IPS DF 19.7 (cell line): ENCODE measurements at places on chromosomes 12 and 14.

DNA sequence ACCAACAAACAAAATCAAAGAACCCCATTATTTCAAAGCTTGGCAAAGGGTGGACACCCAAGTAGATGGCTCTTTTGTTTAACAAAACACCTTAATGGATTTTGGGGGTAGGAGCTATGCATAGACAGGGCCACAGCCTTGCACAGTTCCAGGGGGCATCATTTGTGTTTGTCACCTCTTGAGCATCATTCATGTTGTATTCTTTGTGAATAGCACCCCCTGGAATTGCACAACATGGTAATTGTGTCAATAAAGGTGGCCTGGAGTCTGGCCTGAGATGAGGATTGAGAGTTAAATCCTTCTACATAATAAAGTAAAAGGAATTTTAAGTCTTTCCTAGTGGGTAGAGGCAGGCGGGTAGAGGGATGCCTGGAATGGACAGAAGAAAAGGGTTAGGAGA is 3.3 kb upstream of the FRS2 start:
- no peak for DNase-seq

DNA sequence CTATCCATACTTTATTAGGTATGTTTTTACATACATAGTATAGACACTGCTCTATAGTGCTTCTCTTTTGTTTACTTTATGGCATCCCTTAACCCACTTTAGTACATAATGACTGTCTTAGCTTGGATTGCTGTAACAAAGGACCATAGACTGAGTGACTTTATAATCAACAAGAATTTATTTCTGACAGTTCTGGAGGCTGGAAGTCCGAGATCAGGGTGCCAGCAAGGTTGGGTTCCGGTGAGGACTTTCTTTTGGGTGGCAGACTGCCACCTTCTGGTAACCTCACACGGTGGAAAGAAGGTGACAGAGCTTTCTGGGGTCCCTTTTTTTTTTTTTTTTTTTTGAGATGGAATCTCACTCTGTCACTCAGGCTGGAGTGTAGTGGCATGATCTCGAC is 48.6 kb upstream of the PPM1H start:
- DNase-seq: no peak

- DNase-seq: no peak
These were observed 13.2 kb upstream of the INF2 start for GRCh38 chr14:104676130-104676693.

- DNase-seq: no peak
These were observed 44.3 kb upstream of the CCT2 start for GRCh38 chr12:69540987-69541386.

GRCh38 chr14:34629344-34629656 is 648 bp downstream of the SNX6 start:
- DNase-seq: no peak

- no peak for DNase-seq
These were observed 37.3 kb downstream of the SIX4 start for GRCh38 chr14:60686865-60687264.

GRCh38 chr12:116582610-116583009 is 23.4 kb downstream of the MAP1LC3B2 start:
- no peak for DNase-seq

GRCh38 chr12:22321018-22321605 is 13.4 kb downstream of the ST8SIA1 start:
- no peak for DNase-seq

GRCh38 chr12:91551927-91552326 is 369.3 kb upstream of the DCN start:
- DNase-seq: no peak

DNA sequence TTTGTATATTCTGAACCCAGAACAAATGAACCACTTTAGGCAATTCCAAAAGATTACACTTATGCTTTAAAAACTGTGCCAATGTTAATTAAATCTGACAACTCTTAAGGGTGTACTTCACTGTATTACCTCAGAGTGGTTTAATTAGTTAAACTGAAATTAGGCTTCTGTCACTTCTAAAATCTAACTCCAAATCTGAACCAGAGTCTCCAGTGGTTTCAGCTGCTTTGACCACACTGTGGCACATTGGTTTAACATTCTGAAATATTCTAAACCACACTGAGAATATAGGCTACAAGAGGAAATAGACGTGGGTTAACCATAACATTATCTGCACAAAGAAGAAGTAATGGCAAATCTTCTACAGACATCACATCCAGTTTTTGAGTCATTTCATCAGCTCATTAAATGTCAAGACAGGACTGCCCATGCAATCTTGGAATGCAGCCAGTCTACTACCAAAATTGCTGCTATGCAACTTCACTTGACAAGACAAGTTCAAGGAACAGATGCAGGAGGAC is 94.8 kb downstream of the LRP6 start:
- no peak for DNase-seq

DNA sequence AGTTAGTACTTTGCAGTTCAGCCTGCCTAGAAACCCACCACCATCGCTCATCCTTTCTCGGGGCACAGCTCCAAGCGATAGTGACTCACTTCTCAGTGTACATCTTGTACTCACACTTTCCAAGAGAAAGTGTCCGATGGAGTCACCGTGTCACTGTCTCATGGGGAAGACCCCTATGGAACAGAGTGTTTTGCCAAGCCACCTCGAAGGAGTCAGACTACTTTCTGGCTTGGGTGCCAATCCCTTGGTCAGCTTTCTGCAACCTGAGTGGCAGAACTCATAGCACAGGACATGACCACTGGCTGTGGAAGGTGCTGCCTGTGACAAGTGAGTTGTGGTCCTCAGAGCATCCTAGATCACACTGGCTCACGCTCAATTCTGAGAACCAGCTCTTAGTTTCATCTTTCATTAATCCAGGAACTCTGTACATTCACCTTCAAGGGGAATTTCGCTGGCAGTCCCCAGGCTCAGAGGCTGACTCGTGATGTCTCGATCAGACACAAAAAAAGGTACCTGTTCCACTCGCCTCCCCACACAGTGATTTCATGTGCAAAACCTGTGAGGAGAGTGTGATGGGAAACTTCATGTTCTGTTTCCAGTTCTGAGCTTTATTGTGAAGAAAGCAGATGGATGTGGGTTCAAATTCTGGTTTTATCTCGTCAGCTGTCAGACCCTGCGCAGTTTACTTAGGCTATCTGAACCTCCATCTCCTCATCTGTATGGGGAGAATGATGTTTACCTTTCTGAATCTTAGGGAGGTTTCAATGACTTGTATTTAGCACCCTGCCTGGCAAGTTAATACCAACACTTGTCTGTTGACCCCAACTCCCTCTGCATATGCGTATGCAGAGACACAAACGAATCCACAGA is 127.3 kb upstream of the CCND2 start:
- no peak for DNase-seq
